ENCODE measurements at places on chromosomes 7 and 10.

DNA sequence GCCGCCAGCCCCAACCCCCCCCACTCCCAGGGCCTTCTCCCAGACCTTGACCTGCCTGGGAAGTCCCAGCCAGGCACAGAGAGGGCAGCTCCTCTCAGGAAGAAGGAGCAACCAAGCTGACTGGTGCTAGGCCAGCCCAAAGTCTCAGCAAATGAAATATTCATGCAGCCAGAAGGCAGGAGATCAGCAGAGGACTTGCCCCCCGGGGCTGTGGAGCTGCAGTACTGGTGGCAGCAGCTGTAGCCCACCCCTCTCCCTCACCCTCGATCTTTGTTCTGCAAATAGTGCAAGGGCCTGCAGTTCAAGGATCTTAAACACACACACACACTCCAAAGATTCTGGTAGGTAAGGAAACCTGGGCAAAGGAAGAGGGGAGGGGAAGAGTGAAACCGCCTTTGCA, 3.5 kb upstream of the SRRM3 start:
- DNase-seq: no peak

DNA sequence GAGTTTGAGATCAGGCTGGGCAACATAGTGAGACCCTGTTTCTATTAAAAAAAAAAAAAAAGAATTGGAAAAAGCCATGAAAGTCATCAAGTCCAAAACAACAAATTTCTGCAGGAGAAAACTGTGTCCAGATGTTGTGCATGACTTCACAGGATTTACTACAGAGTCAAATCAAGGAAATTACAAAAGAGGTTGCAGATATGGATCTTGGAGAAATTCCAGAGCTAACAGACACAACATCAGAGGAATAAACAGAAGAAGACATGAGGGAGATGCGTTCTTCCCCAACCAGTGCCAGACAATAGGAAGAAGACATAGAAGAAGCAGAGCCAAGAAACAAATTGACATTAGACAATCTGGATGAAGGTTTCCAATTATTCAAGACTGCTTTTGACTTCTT, 24.3 kb upstream of the KCNIP2 start:
- DNase-seq: no peak

- no peak for DNase-seq
Measured at GRCh38 chr7:38425509-38425908, 152.1 kb upstream of the TARP start.

GRCh38 chr7:142357953-142358520, 100.2 kb upstream of the PRSS58 start:
- peak; percentile 38 for DNase-seq

DNA sequence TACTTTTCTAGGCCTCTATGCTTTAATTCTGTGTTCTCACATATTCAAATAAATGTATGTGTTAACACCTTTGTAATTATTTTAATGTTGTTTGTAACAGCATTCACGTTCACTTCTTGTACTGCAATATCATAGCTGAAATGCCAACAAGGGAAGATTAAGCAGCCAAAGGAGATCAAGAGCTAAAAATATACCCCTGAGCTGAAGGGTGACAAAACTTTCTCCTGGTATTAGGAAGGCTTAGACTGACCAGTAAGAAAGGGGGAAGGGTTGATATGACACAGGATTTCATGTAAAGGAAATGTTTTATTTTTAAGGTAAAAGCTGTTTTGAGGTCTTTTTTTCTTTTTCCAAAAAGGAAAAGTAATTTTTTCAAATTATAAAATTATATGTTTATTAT, 40.4 kb upstream of the VDAC2 start:
- DNase-seq: no peak

DNA sequence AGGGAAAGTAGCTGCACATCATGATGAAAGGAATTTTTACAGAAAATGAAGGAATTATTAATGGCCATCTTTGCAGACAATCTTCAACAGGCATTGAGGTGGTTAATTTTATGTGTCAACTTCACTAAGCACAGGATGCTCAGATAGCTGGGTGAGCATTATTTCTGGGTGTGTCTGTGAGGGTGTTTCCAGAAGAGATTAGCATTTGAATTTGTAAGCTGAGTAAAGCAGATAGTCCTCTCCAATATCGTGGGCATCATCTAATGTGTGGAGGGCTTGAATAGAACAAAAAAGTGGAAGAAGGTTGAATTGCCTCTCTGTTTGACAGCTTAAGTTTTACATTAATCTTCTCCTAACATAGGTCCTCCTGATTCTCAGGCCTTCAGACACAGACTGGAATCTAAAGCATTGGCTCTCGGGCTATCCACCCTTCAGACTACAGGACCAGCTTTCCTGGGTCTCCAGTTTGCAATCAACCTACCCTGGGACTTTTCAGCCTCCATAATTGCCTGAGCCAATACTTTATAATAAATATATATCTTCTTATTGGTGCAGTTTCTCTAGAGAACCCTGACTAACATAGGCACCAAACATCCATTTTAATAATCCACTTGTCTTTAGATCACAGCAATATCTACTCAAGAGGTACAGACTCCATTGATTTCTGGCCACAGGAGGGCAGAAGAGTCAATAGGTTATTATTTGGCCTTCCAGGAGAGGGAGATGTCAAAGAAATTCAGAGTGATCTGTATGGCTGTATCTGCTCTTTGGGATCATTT, 10.5 kb upstream of the CRPPA start:
- DNase-seq: no peak

- no peak for DNase-seq
Measured at GRCh38 chr10:113921561-113922370, 67.3 kb downstream of the NHLRC2 start.

DNA sequence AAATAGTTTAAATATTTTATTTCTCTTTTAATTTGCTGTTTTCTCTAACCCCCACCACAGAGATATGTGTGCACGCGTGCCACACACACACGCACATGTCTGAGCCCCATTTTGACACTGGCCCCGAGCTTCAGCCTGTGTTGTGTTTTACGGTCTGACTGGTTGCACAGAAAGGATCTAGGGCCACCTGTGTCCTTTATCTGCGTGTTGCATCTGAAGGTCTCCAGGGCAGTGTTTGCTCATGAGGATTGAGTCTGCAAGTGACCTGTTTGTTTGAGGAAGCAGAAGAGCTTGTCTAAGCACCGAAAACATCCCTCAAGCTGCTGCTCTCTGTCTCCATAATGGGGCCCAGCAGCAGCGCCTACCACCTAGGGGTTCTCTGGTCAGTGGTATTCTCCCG, 266.4 kb upstream of the LYZL1 start:
- DNase-seq: no peak

GRCh38 chr10:44045020-44045419, 339.9 kb downstream of the CXCL12 start:
- DNase-seq: no peak

DNA sequence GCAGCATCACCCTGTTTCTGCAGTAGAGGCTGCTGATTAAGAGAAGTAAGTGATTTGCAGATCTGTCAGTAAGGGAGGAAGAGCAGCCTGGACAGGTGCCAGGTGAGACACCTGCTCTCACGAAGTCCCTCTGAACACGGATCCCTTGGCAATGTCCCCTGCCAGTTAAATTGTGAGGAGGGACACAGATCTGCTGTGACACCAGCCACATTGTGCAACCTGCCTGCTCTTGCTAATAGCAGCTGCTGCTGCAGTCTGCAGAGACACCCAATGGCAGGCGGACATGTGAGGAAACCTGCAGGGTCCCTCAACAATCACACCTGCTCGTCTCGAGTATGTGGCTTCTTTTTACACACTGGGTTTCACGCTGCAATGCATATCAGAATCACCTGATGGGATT, 31.9 kb downstream of the ANXA11 start:
- no peak for DNase-seq

- DNase-seq: no peak
Measured at GRCh38 chr7:51647931-51648351, 331.3 kb upstream of the COBL start.

GRCh38 chr7:79064187-79064823, 389.2 kb downstream of the MAGI2 start:
- no peak for DNase-seq

Measured in brain microvascular endothelial cell (primary cell).